Osteocyte (in vitro differentiated cells): ENCODE measurements at places on chromosomes 7 and 10. TPM values are rescaled to one million over a fixed set of nuclear protein-coding genes. Genes with fewer than 3 reads are reported as not detected.

Gene PRLHR
- total RNA-seq: not detected in 2 replicates

DNA sequence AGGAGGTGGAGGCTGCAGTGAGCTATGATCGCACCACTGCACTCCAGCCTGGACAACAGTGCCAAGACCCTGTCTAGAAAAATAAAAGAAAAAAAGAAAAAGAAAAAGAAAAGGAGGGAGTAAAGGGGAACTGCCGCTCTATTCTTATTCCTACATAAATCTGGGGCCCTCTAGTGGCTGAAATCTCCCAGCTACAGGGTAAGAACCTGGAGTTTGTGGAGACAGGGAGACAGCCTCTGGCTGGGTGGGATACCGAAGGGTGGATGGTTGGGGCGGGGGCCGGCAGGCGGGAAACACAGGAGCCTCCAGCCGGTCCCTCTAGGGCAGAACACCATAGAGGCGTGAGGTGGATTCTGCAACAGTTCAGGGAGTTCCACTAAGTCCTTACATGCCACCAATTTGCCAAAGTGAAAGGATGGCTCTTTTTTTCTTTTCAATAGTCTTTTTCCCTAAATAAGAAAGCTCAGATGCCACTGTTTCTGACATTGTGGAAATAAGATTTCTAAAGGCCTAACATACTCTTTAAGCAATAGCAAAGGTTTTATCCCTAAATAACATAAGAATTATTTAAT is 117.3 kb downstream of the SVIL start:
- peaks cover 44% of the 10 kb centered on the region for H3K36me3 ChIP-seq
- no peaks in the 10 kb centered on the region for H3K27me3 ChIP-seq
- H3K4me1 ChIP-seq: peaks cover 19% of the 10 kb centered on the region
- DNase-seq: no peak
- H3K27ac ChIP-seq: no peak overlapping the region

DNA sequence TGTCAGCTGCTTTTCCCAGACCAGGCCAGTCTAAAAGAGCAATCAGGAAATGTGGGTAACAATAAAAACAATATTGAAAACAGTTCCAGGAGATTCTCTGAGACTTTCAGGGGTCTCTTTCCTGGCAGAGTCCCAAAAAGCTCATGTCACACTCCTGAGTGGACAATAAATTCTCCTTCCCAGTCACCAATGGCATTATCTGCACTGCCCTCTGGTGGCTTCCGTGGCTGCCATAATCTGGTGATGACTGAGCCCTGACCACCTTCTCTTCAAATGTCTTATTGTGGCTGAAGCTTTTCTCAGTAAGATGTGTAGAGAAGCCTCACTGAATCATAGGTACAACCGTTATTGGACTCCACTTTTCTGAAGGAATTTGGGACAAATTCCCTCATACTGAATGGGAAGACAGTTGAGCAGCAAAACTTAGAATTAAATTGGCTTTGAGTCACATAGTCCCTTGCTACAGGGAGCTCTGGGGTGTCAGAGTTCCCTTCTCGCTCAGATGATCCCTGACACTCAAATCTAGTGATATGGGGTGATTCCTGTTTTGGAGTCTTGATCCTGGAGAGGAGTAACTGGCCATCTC is 24.4 kb upstream of the ASAH2 start:
- H3K4me1 ChIP-seq: no peaks in the 10 kb centered on the region
- DNase-seq: no peak
- H3K27ac ChIP-seq: no peak overlapping the region

GRCh38 chr7:77205706-77206105 is 6.1 kb upstream of the FGL2 start:
- no peak for DNase-seq
- no peak overlapping the region for H3K27ac ChIP-seq
- no peaks in the 10 kb centered on the region for H3K27me3 ChIP-seq
- H3K36me3 ChIP-seq: peaks cover 5% of the 10 kb centered on the region
- no peak overlapping the region for H3K4me3 ChIP-seq

Gene LEP
- not detected in 2 replicates for total RNA-seq

DNA sequence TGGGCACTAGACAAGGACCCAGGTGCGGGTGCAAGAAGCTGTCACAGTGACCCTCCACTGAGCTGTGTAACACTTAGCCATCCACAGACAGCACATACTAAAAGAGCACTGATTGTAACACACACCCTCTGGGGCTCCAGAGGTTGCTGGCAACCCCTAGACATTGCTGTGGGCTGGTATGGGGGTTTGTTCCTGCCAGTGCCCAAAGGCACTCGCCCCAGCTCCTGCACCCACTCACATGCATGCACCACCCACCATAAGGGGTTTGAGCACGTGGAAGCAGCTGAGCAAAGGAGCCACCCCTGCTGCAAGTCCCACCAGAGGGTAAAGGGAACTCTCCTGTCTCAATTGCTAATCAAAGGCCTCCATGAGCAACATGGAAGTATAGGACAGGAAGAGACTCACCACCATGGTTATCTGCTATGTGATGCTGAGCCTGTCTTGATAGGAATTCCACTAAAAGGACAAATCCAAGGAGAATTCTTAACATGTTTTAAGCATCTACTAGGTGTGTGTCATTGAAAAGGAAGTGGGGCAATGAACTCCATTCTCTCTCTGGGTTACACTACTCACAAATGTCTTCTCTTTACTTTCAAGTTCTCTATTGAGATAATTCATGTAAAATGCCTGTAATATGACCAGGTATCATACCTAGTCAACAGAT is 103.1 kb downstream of the GFRA1 start:
- H3K27ac ChIP-seq: no peak overlapping the region
- no peaks in the 10 kb centered on the region for H3K27me3 ChIP-seq
- H3K36me3 ChIP-seq: peaks cover 2% of the 10 kb centered on the region
- H3K4me3 ChIP-seq: no peak overlapping the region
- DNase-seq: no peak

- DNase-seq: peak; percentile 82
- H3K27ac ChIP-seq: no peak overlapping the region
- no peak overlapping the region for H3K4me3 ChIP-seq
- H3K4me1 ChIP-seq: no peaks in the 10 kb centered on the region
- no peaks in the 10 kb centered on the region for H3K36me3 ChIP-seq
Measured at GRCh38 chr7:45595809-45596664, 21.9 kb downstream of the ADCY1 start.

Gene NUTM2A
- total RNA-seq: 1.2 and 1.5 TPM in 2 replicates

Gene LIPK
- not detected in 2 replicates for total RNA-seq

DNA sequence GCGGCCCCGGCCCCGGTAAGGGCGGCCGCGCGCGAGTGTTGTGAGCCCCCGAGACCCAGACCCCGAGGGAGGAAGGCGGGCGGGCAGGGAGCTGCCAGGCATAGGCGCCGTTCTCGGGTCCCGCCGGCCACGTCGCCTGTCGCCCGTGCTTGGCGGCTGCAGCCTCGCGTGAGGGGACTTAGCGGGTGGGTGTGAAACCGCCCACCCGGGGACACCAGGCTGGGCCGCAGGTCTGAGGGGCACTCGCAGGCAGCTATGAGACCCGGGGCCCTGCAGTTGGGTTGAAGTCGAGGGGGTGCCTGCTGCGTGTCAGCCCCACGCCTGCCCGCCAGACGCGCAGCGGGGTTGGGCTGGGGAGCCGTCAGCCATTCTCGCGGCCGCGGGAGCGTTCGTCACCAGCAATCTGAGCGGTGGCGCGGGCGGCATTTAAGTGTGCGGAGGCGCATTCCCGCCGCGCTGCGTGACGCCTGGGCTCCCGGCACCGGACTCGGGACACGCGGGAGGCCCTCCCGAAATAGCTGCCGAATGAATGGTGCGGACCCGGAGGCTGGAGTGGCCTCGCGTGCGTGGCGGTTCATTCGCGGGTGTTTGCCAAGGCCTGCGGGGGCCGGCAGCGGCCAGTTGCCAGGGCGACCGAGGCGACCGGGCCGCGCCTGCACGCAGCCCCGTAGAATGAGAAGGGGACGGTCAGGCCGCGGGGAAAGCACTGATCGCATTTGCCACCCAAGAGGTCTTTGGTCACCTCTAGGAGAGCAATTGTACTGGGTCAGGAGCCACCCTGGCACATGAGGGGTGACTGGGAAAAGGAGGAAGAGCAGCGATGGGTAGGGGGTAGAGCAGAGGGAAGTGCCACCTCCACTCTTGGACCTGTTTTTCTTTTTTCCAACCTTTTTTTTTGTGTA is 750 bp downstream of the ZNF398 start:
- no peaks in the 10 kb centered on the region for H3K27me3 ChIP-seq
- peak; percentile 86 for DNase-seq
- H3K4me1 ChIP-seq: peaks cover 22% of the 10 kb centered on the region
- peaks cover 2% of the 10 kb centered on the region for H3K36me3 ChIP-seq
- H3K4me3 ChIP-seq: peak overlapping the region; percentile 81
- H3K27ac ChIP-seq: peak overlapping the region; percentile 94

DNA sequence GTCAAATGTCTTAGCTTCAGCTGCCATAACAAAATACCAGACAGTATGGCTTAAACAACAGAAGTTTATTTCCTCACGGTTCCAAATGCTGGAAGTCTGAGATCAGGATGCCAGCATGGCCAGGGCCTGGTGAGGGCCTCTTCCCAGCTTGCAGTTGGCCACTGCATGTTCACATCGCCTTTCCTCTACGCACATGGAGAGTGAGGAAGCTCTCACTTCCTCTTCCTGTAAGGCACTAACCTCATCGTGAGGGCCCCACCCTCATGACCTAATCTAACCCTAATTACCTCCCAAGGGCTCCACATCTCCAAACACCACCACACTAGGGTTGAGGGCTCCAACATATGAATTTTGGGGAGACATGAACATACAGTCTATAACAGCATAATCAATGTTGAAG is 14.4 kb downstream of the ZNF33B start:
- DNase-seq: no peak
- peaks cover 60% of the 10 kb centered on the region for H3K36me3 ChIP-seq
- H3K4me3 ChIP-seq: no peak overlapping the region
- peaks cover 3% of the 10 kb centered on the region for H3K4me1 ChIP-seq
- H3K27ac ChIP-seq: no peak overlapping the region

GRCh38 chr7:97043281-97043680 is 18.6 kb upstream of the DLX5 start:
- no peak for DNase-seq
- no peak overlapping the region for H3K4me3 ChIP-seq
- H3K4me1 ChIP-seq: no peaks in the 10 kb centered on the region
- H3K27ac ChIP-seq: no peak overlapping the region

DNA sequence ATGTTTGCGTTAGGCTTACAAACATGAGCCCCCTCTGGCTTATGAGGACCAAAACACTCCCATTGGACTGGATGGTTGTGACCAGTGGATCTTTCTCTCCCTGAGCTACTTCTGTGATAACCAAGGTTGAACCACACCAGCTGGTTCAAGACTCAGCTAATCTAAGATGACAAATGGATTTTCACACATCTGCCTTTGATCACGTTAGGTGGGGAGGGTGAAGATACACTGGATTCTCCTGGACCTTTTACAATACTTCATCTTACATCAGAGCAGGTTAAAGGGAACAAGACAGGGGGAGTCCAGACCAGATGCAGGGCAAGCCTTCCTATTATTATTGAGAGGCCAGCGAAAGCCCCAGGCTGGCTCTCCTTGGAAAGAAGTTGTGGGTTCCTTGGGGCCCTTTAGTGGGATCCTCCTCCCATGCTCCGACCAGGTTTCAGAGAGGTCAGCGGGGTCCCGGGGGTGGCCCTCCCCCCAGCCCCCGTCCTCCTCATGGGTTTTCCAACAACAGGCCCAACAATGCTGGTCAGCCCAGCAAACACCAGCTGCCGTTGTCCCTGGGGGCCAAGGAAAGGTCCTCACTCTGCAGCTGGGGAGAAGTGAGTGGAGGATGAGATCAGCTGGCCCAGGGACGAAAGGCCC is 2.8 kb downstream of the GFRA1 start:
- no peak overlapping the region for H3K27ac ChIP-seq
- H3K27me3 ChIP-seq: no peaks in the 10 kb centered on the region
- no peak for DNase-seq
- peak overlapping the region; percentile 27 for H3K4me3 ChIP-seq
- no peaks in the 10 kb centered on the region for H3K36me3 ChIP-seq

DNA sequence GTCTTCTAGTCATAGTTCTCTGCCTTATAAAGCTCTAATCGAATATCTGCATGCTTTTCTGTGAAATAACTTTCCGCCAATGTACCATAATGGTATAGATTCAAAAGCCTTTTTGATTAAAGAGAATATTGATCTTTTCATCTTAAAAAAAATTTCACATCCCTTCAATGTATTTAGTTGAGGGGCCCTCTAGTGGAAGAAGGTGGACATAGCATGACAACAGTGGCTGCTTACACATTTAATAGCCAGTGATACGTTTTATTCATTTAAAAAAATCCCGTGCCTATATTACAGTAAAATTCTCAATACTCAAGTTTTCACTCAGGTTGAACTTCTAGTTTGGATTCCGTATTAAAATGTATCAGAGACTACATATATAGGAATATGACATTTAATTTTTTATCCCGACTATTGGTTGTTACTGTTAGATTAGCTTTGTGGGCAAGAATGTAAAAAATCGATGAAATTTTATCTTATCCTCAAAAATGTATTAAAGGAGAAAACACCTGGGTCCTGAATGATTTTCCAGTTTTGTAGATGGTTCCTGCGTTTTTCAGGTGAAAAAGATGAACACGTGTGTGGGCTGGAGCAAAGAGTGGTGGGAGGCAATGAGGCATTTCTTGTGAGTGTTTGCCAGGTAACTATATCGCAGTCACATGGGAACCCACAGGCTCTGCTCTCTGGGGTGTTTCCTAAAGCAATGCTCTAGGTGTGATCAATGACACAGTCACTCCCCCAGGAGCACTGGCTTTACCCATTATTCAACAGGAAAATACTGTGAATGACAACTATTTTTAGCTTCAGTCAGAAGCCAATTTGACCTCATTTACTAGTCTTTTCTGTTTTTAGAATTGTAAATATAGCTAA is 24.1 kb upstream of the PNLIP start:
- peaks cover 16% of the 10 kb centered on the region for H3K27me3 ChIP-seq
- H3K27ac ChIP-seq: no peak overlapping the region
- no peaks in the 10 kb centered on the region for H3K36me3 ChIP-seq
- DNase-seq: no peak

GRCh38 chr10:104440221-104440620 is 86.6 kb downstream of the CFAP58 start:
- H3K27me3 ChIP-seq: no peaks in the 10 kb centered on the region
- DNase-seq: no peak
- no peak overlapping the region for H3K4me3 ChIP-seq
- no peaks in the 10 kb centered on the region for H3K4me1 ChIP-seq

DNA sequence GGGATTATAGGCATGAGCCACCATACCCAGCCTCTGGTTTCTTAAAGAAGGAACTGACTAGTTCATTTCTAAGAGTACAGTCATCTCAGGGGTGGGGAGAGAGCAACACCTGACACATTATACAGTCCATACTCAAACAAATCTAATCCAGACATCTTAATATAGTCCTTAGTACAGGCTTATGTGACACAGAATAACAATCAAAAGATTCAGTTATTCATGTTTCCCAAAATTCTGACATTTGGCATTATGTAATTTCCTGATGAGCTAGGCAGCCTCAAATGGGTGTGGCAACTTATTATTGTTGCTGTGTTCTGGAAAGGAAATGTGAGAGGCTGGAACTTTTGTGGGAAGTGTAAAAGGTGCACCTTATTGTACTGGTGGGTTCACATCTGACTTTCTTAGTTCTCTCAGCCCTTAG is 116.3 kb downstream of the WDFY4 start:
- H3K4me1 ChIP-seq: no peaks in the 10 kb centered on the region
- no peaks in the 10 kb centered on the region for H3K36me3 ChIP-seq
- no peak overlapping the region for H3K27ac ChIP-seq
- H3K4me3 ChIP-seq: no peak overlapping the region

GRCh38 chr10:104339469-104340110 is 1.3 kb upstream of the ITPRIP start:
- no peaks in the 10 kb centered on the region for H3K36me3 ChIP-seq
- H3K27ac ChIP-seq: peak overlapping the region; percentile 100
- no peak for DNase-seq
- H3K4me1 ChIP-seq: peaks cover 42% of the 10 kb centered on the region

GRCh38 chr7:74443543-74444247 is 10.0 kb upstream of the GTF2IRD1 start:
- no peaks in the 10 kb centered on the region for H3K36me3 ChIP-seq
- H3K27me3 ChIP-seq: no peaks in the 10 kb centered on the region
- DNase-seq: no peak

Gene HOXA7
- not detected in 2 replicates for total RNA-seq
